Thoracic aorta endothelial cell (primary cell): ENCODE measurements at places on chromosomes 3 and 15. TPM values are rescaled to one million over a fixed set of nuclear protein-coding genes. Genes with fewer than 3 reads are reported as not detected.

TMEM40 gene
- not detected in 2 replicates for total RNA-seq

SNTN gene
- total RNA-seq: not detected in 2 replicates

BCL2A1 gene
- total RNA-seq: 1.9 and 9.2 TPM in 2 replicates

RHOA gene
- 680 and 866 TPM in 2 replicates for total RNA-seq

IL5RA gene
- not detected in 2 replicates for total RNA-seq

CMTM8 gene
- total RNA-seq: 2.3 and 5.6 TPM in 2 replicates

EIF4A2 gene
- total RNA-seq: 655 and 667 TPM in 2 replicates

FSIP1 gene
- total RNA-seq: 0.50 and 0.80 TPM in 2 replicates
